ENCODE measurements at places on chromosomes 2 and 18. TPM values are rescaled to one million over a fixed set of nuclear protein-coding genes. Genes with fewer than 3 reads are reported as not detected.
A peak's percentile ranks its signal among the peaks of the same experiment; 100 is the strongest.

MROH2A gene
- not detected for total RNA-seq

GRCh38 chr2:10575609-10576280 is 114.0 kb downstream of the NOL10 start:
- DNase-seq: peak; percentile 67

DNA sequence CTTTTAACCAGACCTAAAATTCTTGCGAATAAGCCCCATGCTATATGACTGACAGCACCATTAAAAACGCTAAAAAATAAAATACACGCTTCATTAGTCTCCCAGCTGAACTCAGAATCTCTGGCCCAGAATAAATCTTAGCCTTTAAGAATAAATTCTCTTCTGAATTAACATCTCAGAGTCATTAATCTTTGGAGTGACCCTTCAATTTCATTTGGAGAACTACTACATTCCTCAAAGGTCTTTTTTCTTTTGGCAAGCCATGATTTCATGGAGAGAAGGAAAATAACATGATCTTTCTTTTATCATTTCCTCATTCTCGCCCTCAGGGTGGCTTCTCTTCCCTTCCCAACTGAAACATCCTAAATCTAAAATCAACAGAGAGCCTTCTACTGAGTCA is 259.0 kb downstream of the AFF3 start:
- DNase-seq: no peak

GRCh38 chr2:200479692-200480265 is 30.1 kb downstream of the KCTD18 start:
- DNase-seq: peak; percentile 77

DNA sequence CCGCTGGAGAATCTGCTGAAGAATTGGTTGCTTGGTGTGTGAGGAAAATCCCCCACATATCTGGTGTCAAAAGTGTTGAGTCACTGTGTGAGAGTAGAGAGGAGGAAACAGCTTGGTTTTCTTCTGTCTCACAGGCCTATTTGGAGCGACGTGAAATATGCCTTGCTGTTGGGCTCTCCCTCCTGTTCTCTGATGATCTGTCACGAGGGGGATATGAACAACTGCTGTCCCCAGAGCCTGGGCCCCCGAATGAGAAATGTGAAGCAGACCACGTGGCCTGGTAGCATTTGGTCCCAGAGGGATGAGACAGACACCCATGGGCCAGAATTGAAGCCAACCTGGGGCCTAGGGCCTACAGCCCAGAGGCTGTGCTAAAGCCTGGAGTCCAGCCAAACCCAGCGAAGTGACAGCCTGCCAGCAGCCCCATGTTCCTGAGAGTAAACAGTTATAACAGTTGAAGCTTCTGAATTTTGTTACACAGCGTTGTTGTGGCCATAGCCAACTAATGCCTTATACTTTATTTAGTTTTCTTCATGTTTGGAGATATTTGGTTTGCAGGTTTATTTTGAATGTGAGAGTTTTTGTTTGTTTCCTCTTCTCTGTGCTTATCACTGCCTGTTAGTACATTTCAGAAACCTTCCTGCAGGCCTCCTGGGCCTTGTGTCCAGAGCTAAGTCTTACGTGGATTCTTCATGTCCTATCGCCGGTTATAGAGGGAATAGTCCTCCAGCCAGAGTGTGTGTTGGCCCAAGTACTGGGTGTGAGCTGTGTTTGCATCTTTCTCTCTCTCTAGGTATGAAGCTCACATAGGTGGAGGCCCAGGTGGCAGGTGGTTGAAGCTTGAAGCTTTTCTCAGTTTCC is 18.7 kb upstream of the COLEC12 start:
- DNase-seq: peak; percentile 59

GRCh38 chr2:202169131-202169530 is 69.3 kb downstream of the SUMO1 start:
- DNase-seq: no peak

DNA sequence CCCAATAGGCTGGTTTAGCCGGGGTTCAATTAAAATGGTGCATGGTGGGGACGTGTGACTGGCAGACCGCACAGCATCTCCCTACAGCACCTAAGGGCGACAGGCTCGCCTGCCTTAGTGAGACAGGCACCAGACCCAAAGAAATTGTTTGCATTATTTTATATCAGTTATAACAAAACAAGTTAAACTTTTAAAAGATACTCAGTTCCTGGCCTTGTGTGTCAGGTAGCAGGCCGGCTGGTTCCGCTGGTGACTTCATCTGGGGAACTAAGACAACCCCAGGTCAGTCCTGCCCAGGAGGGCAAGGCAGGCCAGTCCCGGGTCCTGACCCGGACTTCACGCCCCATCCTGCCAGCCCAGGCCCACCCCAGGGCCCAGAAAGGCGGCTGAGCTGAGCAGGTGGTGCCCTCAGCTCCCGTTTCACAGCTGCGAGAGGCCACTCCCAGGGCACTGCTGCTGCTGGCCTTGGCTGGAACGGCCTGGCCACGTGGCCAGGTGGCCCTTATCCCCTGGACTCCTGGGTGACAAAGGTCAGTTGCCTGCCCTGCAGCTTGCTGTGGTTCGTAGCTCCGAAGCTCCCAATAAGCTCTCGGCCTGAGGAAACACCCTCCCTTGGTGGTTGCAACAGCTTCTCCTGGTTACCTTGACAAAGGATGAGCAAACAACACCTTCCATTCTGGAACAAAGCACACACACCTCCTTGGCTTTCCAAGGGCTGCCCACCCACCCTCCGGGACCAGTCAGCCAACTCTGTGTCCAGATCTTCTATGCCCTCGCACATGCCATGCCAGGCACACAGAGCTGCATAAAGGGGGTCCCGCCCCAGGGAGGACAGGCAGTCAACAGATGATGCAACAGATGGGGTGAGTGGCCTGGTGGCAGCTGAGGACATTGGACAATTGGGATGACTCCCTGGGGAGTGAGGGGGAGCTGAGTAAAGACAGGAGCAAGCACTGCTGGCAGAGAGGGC is 11.3 kb upstream of the AGXT start:
- DNase-seq: no peak

DNA sequence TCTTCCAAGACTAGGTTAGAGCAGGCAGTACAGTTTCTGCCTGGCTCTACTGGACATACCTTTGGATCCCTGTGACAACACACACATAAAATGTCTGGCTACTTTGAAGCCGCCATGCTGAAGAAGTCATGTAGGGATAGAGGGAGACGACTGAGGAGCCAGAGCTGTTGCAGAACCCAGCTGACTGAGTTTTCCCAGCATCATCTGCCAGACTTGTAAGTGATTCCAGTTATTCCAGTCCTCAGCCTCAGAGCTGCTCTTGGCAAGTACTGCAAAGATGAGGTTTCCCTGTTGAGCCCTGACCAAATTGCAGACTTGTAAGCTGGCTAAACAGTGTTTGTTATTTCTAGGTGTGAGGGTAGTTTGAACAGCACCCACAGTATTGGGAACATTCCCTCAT is 31.5 kb upstream of the TSPYL6 start:
- DNase-seq: no peak

DNA sequence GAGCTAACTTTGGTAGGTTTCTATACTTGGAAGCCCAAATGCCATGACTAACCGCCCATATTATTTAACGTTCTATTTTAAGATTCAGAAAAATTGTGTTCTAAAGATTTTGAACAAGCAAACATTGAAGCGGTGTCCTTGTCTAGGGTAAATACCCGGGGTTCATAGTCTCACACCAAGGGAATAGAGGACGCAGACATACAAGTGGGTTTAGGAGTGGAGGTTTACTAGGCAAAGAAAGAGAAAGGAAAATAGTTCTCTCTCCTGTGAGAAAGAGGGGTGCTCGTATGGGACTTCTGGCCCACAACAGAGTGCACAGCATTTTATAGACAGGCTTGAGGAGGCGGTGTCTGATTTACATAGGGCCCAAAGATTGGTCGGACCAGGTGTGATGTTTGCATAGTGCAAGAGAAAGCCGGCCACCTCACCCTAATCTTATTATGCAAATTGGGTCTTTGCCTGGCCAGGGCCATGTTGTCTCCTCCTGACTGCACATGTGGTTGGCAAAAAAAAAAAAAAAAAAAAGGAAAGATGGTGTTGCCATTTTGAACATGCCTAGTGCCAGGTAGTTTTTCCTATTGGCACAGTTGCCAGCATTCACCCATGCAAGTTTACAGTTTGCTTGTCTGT is 1062.6 kb downstream of the LRP1B start:
- DNase-seq: no peak

ZDBF2 gene
- 11.6 TPM for total RNA-seq

- DNase-seq: no peak
Measured at GRCh38 chr2:11535899-11536344, 2.1 kb downstream of the GREB1 start.
